ENCODE measurements at places on chromosomes 2 and 18.
A peak's percentile ranks its signal among the peaks of the same experiment; 100 is the strongest.

DNA sequence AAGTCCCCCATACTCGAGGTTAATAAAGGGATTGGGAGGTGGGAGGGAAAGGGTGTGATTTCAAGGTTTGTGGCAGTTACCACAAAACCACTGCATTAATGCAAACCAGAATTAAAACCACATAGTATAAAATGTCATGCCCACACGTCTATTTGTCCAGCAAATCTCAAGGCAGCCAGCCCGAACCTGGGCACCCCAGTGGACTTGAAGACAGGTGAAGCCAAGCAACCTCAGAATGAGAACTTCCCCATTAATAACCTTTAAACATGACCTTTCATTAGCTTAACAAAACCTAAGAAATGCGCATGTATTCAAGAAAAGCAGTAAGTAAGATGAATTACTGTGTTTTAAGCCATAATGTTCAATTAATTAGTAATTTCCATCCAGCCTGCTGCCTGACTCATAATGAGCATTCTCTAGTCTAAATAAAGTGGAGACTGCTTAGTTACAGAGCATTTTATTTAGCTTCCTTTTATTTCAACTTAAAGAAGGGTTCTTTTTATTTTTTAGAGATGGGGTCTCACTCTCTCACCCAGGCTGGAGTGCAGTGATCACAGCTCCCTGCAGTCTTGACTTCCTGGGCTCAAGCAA lies 229.6 kb downstream of the FAM210A start:
- DNase-seq: no peak

- DNase-seq: no peak
Measured at GRCh38 chr2:177147093-177147694, 65.4 kb upstream of the HNRNPA3 start.

DNA sequence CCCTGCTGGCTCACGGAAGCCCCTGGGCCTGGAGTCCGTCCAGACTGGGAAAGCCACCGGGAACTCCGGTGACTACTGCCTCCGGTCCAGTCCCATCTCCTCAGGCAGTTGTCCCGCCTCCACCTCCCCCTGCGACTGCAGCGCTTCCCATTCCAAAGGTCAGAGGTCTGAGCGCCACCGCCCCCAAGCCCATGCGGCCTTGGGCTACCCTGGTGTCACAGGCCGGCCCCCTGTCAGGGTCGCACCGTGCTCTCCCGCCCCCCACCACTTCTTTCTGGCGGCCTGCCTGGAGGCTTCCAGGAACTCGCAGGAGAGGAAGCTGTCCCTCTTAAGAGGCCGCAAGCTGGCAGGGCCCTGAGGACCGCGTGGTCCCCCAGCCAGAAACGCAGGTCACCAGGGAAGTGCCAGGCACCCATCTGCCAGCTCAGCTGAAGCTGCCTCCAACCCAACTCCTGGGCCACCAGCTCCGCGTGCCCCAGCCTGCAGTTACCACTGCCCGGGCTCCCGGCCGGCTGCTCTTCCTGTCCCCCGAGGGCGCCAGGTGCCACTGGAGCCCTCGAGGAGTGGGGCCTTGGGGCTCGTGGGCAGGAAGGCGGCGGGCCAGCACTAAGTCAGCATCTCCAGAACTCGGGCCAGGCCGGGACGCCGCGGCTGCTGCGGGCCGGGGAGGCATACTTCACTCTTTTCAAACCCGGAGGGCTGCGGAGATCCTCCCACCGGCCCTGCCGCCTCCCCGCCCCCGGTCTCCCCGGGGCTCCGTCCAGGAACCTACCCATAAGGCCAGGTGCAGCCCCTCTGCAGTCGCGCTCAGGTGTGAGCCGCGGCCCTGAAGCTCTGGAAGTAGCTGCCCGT lies 83.3 kb upstream of the POMC start:
- peak; percentile 20 for DNase-seq

DNA sequence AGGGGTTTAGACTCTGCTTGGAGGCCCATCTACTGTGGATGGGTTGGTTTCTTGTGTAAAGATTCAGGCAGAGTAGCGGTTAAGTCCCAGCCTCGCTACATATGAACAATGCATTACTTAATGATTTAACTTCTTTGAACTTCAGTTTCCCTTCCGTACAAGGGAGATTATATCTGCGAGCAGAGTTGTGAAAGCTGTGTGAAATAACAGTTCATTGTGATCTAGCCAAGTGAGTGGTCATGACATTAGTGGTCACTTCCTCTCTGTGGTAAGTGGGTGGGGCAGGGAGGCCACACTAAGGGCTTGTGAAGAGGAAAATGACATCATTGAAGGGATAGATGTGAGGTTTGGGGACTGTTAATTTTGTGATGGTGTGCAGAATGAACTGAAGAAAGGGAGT lies 14.1 kb upstream of the MEX3C start:
- no peak for DNase-seq

DNA sequence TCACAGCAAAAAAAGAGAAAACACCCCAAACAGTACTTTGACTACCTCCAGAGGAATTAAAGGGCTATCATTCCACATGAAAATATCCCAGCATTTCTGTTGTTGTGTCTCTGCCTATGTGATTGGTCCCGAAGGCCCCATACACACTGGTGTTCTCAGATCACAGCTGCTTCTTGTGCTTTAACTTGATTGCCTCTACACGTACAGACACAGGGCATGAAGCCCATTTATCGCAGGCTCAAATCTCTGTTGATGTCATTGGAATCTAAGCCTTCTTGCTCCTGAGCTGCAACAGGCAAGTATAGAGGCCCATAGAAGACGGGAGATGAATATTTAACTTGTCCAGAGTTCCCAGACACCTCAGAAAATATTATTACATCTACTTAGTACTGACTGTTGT lies 405.2 kb downstream of the NCKAP5 start:
- no peak for DNase-seq

GRCh38 chr18:60044290-60045006 lies 144.7 kb downstream of the PMAIP1 start:
- no peak for DNase-seq

DNA sequence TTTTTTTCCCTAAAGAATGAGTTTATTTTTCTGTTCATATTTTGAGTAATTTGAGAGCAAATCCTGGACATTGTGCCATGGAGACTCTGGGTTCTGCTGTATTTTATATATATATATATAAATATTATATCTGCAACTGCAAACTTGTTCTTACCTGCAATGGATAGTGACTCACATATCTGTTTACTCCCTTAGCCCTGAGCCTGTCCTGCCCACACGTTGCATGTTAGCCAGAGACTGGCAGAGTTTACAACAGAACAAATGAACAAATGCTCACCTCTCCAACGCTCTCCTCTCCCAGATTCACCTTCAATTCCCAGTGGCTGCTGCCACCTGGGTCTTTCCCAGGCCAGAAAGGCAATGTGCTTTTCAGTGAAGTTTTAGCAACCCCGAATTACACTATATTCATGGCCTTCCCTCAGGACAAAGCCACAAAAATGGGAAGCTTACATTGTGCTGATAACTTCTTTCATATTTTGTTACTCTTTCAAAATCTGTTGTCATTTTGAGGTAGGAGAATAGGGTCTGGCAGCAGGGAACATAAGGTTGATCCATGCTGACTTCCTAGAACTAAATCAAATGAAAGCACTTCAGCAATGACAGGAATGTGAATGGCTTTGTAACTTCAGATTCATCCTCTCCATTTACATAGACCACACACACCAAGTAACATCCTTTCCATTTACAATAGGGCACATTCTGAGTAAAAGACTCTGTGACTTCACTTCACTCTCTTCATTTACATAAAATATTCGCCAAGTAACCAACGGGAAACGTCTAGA lies 105.4 kb upstream of the FAM110C start:
- no peak for DNase-seq

- no peak for DNase-seq
Measured at GRCh38 chr2:165408186-165408585, 61.3 kb upstream of the CSRNP3 start.

GRCh38 chr2:209772290-209772685 lies 656 bp downstream of the UNC80 start:
- DNase-seq: no peak

GRCh38 chr2:240413813-240414429 lies 21.5 kb upstream of the GPC1 start:
- DNase-seq: no peak

GRCh38 chr18:53686965-53687364 lies 537.5 kb downstream of the MBD2 start:
- no peak for DNase-seq

GRCh38 chr2:33372940-33373553 lies 103.4 kb upstream of the RASGRP3 start:
- no peak for DNase-seq

DNA sequence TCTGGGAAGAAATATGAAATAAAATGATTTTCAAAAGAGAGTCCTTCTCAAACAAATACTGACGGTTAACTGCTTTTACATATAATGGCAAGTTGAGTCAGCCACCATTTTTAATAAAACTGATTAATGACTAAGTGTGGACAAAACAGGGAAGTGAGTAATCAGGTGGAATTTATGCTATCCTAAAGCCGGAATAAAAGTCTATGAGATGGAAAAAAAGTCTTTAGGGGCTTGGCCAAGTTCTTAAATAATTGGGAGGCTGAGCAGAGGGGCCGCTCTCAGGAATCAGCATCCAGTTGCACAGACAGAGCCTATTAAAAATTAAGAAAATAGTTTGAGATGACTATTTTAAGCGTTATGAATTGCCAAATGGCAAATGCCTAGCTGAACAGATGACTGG lies 58.6 kb upstream of the AFF3 start:
- DNase-seq: no peak

GRCh38 chr2:98489486-98489885 lies 44.8 kb downstream of the INPP4A start:
- DNase-seq: no peak

DNA sequence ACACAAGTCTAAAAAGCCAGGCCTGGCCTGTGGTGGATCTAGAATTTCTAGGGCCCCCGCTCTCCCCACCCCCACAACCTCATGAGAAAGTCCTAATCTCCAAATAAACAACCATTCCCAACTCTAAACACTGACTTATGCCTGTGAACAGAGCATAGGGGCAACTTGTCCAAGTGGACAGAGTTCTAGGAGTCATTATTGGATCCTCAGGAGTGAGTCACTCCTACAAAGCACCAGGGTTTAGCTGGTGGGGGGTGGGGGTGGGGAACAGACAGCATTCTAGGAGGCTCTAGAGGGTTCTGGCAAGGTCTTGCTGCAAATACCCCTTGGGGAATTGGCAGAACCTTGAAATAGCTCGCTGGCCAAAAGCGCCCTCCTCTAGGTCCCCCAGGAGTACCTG lies 83.3 kb downstream of the ZCCHC2 start:
- DNase-seq: no peak

GRCh38 chr2:53220969-53221368 lies 546.6 kb upstream of the CHAC2 start:
- no peak for DNase-seq

DNA sequence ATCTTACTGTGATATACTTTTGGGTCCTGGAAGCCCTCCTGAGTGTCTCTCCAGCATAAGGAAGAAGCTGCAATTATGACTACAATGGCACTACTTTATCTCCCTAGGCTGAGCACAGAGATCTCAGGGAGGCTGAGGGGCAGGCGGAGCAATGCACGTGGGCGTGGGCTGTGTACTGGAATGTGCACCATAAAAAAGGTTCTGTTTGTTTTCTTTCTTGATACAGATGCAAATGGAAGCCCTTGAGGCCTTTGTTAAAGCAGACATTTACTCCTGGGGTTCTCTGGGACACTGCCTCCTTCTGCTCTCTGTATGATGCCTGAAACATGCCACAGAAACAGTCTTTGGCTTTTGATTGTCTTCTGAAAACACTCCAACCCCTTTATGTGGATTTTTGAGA lies 79.1 kb upstream of the DLX2 start:
- no peak for DNase-seq

- no peak for DNase-seq
Measured at GRCh38 chr2:128346291-128347170, 27.9 kb upstream of the HS6ST1 start.

GRCh38 chr18:36655074-36655473 lies 173.7 kb downstream of the TPGS2 start:
- DNase-seq: no peak

DNA sequence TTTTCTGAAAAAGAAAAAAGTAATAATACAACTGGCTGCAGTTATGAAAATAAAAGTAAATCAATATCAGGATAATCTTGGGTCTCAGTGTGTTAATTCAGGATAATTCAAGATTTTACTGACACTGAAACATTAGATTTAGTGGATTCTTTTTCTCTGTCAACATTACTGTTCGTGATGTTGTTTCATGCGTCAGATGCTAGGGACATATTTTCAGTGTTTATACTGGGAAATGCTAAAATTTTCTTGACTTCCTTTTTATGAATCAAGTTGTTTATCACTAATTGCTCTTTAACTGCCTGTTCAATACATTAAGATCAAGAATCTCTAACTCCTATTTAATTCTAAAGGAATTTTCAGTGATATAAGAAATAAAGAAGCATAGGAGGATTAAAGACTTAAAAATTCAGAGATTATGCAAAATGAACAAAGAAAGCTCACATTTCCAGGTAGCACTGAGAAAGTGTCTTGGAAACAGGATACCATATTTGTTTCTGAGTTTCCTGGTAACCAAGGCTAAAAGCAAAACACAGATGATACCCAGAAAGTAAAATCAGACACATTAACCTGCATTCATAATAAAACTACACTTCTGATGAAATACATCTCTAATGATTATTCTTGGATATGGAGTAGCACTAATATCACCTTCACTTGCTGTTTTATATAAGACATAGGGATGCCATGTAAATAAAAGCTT lies 174.0 kb downstream of the ARL4C start:
- DNase-seq: no peak
